ENCODE measurements at places on chromosomes 11 and 22.

- DNase-seq: no peak
Measured at GRCh38 chr22:38043151-38044039, 13.8 kb upstream of the PICK1 start.

GRCh38 chr11:19679952-19680828 is 32.4 kb upstream of the NAV2 start:
- peak; percentile 98 for DNase-seq

GRCh38 chr22:50280708-50281383 is 10.7 kb upstream of the MAPK11 start:
- DNase-seq: no peak

DNA sequence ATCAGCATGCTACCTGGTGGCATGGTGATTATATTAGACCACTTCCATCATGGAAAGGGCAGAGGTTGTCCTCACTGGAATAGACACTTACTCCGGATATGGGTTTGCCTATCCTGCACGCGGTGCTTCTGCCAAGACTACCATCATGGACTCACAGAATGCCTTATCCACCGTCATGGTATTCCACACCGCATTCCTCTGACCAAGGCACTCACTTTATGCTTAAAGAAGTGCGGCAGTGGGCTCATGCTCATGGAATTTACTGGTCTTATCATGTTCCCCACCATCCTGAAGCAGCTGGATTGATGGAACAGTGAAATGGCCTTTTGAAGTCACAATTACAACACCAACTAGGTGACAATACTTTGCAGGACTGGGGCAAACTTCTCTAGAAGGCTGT is 109.2 kb upstream of the DRD2 start:
- DNase-seq: no peak

DNA sequence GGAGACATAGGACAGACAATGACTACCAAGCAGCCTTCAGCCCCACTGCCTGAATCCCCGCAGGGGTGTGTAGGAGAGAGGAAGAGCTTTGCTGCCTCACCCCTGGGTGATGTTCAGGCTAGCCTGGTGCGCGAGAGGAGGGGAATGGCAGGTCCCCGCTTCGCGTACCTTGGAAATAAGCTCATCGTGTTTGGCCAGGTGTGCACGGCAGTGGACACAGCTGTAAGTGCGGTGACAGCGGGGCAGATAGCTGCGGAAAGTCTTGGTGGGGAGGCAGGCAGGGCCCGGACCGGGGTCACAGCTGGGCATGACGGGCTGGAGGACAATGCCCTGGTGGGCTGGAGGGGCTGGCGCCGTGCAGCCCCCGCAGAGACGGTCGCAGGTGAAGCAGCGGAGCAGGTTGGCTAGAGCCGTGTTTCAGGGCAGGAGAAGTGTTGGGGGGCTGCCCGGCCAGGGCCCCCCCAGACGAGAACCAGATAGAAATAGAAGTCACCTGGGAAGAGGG is 2.9 kb downstream of the YPEL4 start:
- no peak for DNase-seq

- DNase-seq: no peak
Measured at GRCh38 chr11:38448284-38448683, 1850.2 kb upstream of the RAG2 start.

GRCh38 chr22:23826510-23827350 is 12.1 kb downstream of the DERL3 start:
- peak; percentile 51 for DNase-seq

DNA sequence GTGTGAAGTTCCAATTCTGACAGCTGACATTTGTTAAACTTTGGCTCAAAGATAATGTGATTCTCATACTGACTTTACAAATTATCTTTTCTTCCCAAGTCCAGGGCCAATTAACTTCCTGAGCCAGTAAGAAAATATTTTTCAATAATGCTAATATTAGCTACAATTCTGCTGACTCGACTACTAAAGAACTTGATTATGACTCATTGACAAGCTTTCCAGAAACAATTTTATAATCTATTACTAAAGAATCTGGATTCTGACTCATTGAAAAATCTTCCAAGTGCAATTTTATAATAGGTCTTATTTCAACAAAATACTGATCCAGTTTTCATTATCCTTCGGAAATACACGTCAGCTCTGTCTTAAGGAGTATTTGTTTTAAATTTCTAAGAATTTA is 12.9 kb upstream of the XKR3 start:
- no peak for DNase-seq

DNA sequence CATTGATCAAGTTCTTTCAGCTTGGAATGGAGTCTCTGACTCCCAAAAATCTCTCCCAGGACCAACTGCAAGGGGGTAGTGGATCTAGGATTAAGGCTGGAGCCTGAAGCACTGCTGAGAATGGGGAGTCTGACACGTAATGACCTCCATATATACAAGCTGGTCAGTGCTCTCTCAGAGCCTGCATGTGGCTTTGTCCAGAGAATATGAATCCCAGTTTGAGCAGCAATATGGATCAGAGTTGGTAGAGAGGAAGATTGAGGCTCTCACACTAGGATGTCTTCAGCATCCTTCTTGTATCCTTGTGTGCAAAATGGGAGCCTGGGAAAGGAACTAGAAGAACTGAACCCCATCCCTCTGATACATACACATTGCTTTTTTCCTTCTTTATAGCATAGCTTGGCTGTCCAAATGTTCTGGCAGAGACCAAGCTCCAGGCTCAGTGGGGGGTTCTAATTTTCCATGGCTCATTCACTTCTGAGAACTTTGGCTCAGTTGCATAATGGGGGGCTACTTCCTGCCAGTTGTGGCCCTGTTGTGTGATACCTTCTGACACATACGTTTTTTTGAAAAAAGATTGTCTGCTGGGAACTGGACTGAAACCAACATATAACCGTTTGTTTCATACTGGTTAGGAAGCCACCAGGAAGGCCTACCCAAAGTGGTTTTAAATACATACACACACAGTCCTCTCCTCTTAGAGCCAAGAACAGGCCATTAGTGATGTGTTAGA is 138.2 kb downstream of the ETS1 start:
- DNase-seq: no peak

DNA sequence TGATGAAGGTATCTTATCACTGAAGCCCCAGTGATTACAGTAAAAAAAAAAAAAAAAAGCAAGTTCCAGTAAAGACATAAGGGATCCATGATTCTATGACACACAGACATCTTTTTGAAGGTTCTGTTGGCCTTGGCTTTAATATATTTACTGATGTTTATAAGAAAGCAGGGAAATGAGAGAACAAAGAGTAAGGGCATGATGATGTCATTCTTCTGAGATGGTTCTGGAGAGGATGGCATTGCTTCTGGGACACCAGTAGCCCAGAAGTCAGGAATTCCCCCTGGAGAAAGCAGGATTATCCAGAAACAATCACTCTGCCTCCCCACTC is 233.6 kb downstream of the FAM76B start:
- DNase-seq: no peak

Data from brain microvascular endothelial cell (primary cell).